Activated CD4-positive, alpha-beta T cell treated with anti-CD3 and anti-CD28 coated beads, Interleukin-2, amount 50 U/mL, for 16 hours (primary cell): ENCODE measurements at places on chromosomes 3 and 15.
A peak's percentile ranks its signal among the peaks of the same experiment; 100 is the strongest.

- peak; percentile 6 for DNase-seq
Observed at GRCh38 chr3:126261037-126261436, 80.7 kb upstream of the ALDH1L1 start.

DNA sequence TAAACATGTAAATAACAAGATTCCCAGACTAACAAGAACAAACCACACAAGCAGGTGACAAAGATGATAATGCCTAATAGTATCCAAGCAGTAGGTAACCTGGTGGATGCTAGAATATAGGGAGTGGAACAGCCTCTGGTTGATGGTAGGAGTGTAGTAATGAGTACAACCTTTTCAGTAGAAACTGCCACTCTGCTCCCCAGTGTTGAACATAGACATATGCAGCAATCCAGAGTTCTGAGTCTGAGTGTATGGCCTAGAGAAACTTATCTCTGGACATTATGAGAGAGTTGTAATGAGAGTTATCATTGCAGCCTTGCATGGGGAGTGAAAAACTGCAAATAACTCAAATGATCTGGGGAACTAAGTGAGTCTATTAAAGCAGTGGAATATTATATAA, 76.1 kb upstream of the ACAD9 start:
- peak; percentile 36 for DNase-seq

DNA sequence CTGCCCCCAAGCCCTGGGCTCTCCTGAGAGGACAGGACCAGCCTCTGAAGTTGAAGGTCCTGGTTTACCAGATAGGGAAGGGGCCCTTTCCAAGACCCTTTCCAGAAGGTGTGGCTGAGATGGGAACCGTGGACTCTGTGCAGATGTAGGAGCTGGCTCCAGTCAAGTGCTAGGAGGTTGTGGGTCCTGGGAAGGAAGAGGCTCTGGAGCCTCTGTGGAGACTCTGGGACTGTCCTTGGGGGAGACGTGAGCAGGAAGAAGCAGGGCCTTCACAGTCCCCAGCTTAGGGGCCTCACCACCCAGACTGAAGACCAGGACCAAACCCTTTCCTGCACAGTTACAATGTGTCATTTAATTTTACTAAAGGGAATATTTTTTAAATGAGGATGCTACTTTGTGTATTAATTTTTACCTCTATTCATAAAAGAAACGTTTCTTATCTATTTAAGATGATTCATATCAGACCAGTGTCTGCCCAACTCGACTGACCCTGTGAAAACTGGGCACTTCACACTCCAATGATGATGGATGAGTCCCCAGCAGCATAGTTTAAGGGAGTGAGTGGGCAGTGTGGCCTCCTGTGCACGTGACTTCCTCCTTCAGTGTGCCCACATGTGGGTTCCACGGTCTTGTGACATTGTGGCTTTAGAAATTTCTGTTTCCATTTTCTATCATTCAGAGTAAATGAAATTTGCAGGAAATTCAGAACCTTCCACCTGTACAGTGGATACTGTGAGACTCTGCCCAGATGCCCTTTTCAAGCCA, 10.9 kb downstream of the CCR5AS start:
- DNase-seq: no peak

DNA sequence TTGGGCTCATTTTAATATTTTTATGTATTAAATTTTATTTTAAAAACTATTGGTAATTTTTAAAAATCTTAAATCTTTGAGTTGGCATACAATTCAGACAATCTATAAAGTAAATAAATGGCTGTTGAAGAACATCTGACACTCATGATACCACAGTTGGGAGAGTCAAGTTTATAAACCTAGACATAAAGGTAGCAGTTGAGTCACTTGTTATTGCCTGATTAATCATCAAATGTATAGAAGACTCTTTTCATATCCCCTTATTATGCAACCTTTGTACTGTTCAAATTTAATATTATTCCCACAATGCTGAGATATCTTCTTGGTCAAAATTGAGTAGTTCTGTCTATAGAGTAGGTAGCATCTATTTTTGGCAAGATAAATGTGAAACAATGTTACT, 19.6 kb downstream of the PAQR9 start:
- no peak for DNase-seq

- DNase-seq: no peak
Observed at GRCh38 chr3:23051240-23052140, 151.6 kb upstream of the UBE2E2 start.

- DNase-seq: no peak
Observed at GRCh38 chr3:185337231-185337816, 25.6 kb upstream of the MAP3K13 start.

DNA sequence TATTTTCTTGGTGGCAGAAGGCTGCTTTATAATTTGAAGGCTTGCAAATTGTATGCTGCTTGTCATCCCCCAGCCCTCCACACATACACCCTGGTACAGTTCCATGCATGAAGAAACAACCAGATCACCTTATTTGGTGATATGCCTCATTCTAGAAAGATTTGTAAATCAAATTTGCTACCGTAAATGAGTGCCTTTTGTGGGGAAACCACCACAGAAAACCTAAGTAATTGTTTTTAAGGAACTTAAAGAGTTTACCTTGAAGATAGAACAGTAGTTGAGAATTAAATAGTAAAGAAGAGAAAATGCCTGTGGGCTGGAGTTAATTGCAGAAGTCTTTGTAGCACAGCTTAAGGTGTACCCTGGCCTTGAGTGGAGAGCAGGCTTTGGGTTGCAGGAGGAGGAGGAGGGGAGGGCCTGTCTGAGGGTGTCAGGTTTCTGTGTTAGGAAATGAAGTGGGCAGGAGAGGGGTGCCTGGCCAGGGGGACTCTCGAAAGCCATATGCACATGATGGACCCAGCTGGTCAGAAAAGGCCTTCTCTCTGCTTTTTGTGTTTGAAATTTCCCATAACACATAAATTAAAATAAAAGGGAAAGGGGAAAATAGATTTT, 6.9 kb downstream of the NIPA2 start:
- DNase-seq: no peak

DNA sequence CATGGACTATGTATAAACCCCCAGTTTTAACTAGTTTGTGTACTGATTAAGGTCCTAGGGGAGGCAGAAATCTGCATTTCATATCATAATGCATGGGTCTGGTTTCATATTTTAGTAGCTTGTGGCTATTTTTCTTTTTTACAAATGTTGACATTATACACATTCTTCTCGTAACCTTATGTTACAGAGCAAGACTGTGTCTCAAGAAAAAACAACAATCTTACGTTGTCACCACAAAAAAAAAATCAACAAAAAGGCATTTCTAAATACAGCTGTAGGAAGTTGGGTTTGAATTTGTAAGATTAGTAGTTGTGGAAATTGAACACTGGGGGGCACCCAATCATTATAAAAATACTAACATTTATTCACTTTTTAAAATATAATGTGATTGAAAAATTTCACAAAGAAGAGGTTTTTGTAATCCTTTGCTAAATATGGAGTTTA, 17.9 kb downstream of the SERP1 start:
- DNase-seq: no peak

GRCh38 chr3:56205406-56205805, 262.9 kb downstream of the ERC2 start:
- DNase-seq: no peak

- DNase-seq: no peak
Observed at GRCh38 chr3:11410564-11410963, 138.4 kb downstream of the ATG7 start.

DNA sequence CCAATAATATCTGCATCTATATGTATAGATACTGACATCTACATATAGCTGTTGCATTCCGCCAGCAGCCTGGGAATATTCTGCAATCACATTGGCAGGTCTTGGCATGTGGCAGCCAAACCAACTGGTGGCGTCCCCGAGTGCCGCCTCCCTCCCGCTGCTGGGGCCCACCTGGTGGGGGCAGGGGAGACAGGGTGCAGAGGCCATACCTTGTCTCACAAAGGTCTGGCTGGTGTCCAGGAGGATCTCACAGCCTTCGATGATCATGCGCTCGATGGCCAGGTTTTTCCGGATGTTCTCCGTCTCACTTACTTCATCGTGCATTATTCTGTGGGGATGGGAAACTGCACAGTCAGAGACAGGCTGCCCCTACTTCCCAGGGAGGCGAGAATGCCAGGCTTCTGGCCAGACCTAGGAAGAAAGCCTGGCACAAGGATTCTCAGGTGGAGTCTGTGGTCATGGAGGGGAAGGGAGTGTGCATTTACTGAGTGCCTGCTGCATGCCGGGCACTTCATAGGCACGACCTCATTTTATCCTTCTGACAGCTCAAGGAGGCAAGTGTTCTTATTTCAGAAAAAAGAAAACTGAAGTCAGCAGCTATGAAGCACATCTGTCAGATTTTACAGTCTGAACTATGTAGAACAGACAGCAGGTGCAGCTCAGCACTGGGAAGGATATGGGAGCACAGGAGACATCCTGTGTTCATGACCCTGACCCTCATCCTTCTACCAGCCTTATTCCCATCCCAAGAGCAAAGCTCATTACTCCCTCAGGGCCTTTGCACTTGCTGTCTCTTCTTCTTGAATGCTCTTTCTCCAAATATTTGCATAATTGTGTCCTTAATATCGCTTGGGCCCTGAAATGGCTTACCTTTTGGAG, 62.8 kb downstream of the RASGRF1 start:
- no peak for DNase-seq

DNA sequence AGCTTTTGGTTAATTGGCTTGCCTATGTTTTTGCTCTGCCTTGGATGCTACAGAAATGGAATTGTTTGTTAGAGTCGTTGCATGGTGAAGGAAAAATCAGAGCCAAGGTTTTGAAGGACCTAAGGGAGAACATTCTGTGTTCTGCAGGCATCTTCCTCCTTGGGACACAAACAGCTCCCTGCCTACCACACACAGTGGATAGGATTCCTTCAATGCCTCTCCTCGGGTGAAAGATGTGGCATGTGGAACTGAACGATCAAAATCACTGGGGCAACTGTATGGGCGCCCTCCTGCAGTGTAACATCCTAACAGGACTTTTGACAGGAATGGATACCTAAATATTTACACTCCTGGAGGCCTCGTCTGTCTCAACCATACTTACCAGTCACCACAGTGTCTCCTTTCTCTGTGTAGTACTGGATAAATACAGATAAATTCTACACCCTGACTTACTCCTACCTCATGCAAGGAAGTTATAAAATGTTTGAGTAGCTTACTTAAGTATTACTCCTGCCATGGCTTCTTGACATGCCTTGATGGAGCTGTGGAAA, 100.6 kb downstream of the LPP start:
- DNase-seq: no peak

DNA sequence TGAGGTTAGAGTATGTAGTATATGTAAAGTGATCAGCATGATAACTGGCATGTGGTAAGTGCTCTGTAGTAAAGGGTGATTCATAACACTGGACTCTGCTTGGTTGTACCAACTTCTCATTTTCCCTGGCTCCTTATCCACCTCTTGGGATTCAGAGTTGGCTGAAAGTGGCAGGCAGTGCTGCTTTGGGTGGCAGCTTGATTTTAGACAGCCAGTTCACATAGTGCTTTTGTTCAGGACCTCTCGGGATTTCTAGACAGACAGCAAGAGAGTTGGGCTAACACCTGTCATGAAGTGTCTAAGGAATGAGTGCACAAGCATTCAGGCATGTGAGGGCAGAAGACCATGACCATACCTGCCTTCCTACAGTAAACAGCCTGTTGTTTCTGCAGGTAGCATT, 69.0 kb downstream of the RBM6 start:
- DNase-seq: no peak

- DNase-seq: no peak
Observed at GRCh38 chr3:95905182-95905581, 909.2 kb upstream of the EPHA6 start.

GRCh38 chr15:52151353-52151752, 38.8 kb upstream of the BCL2L10 start:
- DNase-seq: no peak

DNA sequence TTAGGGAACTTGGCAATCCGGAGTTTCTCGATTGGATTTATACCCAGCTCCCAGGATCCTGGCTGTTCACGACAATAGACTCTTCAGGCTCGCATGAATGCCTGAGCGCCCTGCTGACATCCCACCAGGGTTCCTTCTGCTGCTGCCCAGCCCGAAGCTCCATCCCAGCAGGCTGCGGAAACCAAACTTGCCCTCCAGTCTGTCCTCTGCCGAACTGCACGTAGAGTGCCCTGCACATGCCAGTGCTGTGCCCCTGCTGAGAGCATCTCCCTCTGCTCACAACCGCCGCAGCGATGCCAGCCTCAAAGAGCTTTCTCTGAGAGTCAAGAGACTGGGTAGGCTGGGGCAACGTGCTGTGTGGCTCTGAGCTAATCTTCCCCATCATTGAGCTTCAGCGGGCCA, 6.9 kb downstream of the ADAMTS7 start:
- no peak for DNase-seq

GRCh38 chr15:91941871-91942658, 88.6 kb downstream of the SLCO3A1 start:
- DNase-seq: no peak

GRCh38 chr3:159487304-159487703, 501.3 kb upstream of the IL12A start:
- DNase-seq: no peak

DNA sequence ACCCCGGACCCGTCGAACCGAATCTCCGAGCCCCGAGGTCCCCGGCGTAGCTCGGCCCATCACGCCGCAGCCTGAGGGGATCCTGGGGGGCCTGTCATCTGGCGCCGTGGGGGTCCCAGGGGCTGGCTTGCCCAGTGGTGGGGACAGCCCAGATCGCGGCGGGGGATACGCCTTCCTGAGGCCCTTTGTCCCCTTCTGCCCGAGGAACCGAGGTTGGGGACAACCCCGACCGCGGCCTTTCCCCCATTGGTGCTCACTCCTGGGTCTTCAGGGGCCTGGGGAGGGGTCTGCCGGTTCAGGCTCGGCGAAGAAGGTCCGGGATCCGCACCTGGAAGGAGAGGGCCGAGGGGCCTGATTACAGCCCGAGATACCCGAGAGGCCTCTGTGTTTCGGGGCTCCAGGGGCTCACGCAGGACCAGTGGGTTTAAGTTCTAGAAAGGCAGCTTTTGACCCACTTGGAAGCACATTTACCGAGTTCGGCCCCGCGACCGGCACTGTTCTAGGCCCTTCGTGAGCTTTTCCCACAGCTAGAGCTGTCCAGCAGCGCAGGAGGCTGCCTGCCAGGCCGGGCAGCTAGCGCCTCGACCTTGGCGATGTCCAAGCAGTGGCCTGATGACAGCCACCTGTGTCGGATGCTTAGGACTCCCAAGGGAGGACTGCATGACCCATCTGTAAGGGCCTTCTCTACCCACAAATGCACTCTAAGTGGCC, 504 bp downstream of the ABHD2 start:
- no peak for DNase-seq

DNA sequence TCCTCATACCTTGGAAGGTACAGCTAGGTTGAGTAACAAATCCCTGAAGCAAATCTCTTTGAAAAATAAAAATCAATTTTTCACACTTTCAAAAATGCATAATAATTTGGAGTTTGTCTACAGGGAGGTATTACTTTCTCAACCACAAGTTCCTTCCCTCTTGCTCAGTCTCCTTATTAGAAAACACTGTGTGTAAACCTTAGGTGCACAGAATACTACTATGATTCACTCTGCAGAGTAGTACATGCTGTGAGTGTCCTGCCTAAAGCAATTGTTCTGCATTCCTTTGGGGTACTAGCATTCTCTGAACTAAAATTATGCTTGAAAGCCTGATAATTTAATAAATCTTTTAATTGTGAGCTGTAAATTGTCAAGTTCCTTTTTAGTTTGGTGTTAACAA, 115.9 kb upstream of the EPHA3 start:
- DNase-seq: no peak
